ENCODE measurements at places on chromosomes 5 and 9.

DNA sequence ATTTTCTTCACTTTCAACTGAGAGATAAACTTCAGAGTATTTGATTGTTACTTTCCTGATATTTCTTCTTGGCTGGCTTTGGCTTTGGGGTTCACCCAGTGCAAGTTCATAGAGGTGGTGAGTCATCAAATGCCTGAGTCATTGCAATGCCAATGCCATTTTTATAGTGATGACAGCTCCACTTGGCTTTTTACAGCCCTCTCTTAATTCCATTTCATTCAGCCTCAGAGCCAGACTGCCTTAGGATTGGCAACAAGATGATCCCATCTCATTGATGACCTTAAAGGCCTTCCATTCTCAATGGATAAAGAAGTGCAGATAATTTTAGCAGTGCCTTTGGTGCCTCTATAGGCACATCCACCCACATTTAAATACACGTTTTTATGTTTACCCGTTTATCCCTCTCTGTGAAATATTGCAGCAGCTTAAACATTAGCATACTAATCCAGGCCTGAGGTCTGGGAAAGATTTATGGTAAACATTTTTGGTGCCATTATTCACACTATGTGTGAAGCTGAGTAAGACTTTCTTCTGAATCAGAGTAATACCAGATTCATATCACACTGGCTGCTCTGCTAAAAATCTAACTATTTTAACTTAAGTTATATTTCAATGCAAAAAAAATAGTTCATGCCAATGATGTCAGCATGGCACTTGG is 88.9 kb upstream of the TYRP1 start:
- DNase-seq = no peak

DNA sequence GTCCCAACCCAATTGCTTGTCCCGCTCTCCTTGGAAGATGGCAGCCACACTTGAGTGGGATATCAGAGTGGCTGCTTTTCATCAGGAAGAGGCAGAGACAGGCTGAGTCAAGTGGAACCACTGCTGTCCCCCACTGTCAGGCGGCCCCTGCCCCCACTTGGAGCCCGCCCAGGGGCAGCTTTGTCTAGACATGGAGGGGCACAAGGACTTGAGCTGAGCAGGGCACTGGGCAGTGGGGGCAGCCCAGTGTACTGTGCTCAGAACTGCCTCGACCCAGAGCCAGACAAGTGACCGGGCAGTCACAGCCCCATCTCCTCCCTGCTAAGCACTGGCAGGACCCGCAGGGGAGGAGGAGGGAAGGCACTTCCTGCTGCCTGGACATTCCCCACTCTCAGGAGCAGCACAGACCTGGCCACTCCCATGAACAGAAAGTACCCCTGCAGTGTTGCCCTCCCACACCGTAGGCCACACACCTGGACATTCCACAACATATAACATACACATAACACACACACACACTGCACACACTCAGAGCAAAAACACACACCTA is 91.0 kb downstream of the MRPL36 start:
- DNase-seq = no peak

DNA sequence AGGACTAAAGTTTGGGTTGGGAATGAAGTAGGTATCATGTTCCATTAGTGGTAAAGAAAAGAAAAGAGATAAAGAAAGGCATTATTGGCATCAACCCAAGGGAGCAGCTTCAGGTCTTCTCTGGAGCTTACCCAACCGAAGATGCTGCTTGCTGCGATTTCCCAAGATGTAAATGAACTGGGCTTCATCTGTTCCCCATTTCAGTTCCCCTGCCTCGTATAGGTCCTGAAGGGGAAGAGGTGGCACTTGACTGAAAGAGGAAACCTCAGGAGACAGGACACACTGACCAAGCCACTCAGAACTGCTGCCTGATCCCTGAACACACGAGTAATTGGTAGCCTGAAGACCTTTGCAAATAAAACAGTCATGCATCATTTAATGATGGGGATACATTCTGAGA is 24.6 kb downstream of the ANXA6 start:
- no peak for DNase-seq

DNA sequence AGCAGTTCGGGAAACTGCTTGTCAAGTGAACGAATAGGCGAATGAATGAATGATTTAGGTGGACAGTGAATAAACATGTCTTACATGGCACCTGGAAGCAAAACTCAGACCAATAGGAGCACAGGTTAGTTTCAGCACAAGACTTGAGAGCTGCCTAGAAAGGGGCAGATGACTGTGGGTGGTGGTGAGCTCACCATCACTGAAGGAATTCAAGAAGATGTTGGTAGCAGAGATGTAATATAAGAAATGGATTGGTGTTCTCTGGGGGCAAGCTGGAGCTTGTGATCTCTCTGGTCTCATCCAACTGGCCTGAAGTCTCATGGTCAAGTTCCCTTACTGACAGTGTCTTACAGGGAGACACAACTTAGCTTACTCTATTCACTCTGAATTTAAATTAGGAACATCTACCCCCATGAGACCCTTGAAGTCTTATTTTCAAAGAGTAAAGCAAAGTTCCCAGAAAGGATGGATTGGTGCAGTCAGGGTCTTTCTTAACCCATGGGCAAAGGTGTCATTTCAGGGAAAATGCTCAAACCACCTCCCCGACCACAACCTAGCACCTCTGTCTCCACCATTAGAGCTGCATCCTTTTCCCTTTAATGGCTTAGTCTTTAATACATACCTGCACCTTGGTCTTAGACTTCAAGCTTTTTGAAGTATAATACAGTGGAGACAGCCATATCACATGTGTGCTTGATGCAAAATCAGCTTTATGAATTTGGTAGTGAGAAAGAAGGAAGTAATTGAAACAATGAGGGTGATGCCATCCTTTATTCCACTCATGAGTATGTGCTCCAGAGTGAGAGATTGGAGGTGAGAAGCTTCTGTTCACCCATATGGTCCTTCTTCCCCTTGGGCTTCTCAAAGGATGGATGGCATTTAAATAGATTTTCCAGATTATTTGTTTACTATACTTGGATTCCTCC is 5.1 kb downstream of the LCP2 start:
- DNase-seq = no peak

GRCh38 chr5:34959323-34959722 is 30.0 kb downstream of the DNAJC21 start:
- no peak for DNase-seq

DNA sequence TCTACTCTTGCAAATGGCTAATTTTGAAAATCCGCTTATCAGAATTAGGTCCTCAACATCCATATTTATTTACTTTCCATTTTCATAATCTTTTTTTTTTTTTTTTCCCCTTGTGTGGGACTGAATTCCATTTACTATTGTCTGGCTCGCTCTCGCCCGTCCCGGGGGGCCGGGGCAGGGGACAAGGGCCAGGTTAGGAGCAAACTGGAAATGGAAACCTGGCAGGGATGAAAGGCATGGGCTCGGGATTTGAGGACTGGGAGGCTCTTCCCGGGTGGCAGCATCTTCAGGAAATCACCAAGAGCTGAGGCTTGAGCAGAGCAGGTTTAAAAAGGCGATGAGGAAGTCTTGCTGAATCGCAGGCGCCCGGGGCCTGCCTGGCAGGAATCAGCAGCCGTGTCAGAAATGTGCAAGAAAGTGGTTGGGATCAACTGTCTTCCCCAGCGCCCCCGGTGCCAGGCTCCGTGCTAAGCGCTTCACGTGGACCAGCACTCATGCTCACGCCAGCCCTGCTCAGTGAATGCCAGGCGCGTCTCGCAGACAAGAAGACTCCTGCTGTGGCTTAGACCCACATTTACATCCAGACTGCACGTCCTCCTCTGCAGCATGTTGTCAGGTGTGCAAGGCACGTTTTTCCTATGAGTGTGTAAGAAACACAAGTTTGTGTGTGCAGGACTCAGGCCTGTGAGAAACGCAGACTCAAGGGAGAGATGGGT is 66.3 kb upstream of the UNC5A start:
- no peak for DNase-seq

DNA sequence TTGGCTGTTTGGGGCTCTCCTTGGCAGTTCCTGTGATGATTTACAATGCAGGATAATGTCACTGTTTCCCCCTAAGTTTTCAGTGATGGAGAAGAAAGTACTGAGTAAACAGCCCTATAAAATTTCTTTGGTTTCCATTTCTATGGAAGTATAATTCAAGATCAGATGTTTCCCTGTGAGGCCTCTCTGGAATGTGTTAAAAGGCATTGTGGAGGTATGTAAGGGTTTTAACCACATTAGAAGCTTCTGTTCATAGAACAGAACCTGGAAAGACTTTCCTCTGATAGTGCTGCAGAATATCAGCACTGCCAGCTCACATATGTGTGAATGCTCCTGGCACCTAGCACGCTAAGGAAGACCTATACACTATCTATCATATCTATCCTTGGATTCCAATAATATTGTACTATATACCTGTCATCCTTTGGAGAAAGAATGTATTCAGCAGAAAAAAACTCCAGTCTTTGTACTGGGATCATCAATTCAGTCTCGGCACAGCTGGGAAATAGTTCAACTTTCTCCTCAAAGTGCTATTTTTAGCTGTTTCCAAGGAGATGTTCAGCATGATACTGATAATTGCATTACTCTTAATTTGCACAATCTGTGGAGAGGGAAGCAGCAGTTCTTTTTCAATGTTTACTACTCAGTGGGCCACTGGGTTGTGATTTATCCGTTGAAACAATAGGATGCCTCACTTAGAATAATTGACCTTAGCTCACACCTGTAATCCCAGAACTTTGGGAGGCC is 21.9 kb downstream of the TTC1 start:
- no peak for DNase-seq

DNA sequence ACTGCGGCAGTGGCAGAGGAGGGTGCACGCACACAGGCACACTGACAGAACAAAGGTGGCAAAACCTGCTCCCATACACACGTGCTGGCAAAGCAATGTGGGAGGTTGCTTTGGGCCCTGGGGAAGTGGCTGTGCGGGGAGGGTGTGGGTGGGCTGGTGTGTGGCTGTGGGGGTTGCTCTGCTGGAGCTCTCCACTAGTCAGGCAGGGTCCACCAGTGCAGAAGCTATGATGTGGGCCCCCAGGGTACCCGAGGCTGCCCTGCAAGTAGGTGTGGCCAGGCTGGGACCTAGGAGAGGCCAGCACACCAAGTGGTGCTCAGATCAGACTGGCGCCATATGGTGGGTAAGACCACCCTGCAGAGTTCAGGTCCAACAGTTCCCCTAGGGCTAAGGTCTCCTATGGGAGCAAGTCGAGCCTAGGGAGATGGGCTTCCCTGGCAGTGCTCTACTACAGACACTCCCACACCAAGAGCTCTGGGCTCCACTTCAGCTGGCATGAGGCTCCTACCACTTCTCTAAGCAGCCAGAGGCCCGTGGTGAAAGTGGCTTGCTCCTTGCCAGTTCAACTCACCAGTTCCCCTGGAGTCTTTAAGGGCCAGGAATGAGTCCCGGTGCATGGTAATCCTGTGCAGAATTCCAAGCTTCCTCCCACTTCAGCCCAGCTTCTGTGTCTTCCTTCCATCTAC is 46.2 kb upstream of the IFNE start:
- DNase-seq = no peak

GRCh38 chr5:55030676-55031369 is 6.8 kb downstream of the GZMK start:
- no peak for DNase-seq

DNA sequence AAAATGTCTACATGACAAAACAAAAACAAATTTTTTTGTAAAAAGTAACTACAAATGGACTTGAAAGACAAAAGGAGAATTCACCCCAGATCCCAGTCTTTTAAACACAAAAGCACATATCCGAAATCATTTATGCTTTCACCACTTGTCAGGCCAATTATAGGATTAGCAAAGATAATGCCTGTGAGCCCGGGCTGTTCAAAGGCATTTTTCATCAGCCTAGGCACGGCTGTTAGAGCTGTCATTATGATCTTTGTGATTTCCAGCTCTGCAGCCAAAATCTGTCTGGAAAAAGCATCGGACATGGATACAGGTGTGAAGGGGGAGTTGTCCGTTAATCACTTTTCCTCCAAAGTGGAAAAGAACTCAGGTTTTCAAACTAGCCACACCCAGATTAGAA is 23.6 kb upstream of the RAB14 start:
- DNase-seq = no peak

- DNase-seq = no peak
Measured at GRCh38 chr9:129038109-129038852, 1.9 kb downstream of the MIGA2 start.

DNA sequence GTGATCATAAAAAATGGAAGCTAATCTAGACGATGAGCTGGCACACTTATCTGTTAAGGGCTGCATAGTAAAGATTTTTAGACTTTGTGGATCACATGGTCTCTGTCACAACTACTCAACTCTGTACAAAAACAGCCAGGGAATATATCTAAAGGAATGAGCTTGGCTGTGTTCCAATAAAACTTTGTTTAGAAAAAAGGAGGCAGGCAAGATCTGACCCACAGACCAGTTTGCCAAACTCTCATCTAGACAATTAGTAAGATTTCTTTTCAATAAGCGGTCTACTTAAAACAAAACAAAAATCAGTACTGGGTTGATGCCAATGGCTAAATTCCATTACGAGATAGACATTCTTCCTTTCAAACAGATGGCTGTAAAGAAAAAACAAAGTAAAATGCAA is 53.0 kb upstream of the RETREG1 start:
- peak; percentile 20 for DNase-seq

DNA sequence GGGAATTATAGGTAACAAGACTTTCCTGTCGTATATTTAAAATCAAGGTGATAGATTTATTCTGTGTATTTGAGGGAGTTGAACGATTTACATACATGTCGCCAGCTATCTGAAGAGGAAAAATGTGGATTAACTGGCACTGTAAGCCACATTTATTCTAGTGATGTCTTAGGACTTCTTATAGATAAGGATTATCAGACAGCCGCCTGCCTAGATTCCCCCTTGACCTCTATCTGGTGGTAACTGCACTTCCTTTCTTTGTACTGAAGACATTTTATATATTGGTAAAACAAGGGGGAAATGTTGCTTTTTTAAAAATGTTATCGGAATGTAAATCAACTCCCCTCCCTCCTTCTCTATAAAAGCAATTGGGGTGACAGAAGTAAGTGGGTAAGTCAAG is 39.3 kb upstream of the F2RL2 start:
- DNase-seq = no peak

Data from fibroblast of skin of left biceps (primary cell).